ENCODE measurements at places on chromosomes 4 and X. TPM values are rescaled to one million over a fixed set of nuclear protein-coding genes. Genes with fewer than 3 reads are reported as not detected.

Gene PRSS12
- total RNA-seq, result 0.09 TPM

Gene MAGEA4
- total RNA-seq, result not detected

Gene ENAM
- total RNA-seq, result 0.28 TPM

Gene ARHGAP36
- total RNA-seq, result not detected

Gene RTL3
- total RNA-seq, result not detected

Gene MAOA
- 41.0 TPM for total RNA-seq

Gene LNX1
- total RNA-seq, result 3.0 TPM

Gene TRIM75
- total RNA-seq, result not detected

Gene NDST3
- total RNA-seq, result 2.8 TPM

Data from liver (tissue), 10 donors.